ENCODE measurements at places on chromosomes 3 and 15.

GRCh38 chr3:122094125-122094524 is 39.0 kb downstream of the CD86 start:
- DNase-seq = no peak

GRCh38 chr3:121648219-121648958 is 12.3 kb downstream of the HCLS1 start:
- no peak for DNase-seq

GRCh38 chr3:62662677-62663076 is 212.5 kb downstream of the CADPS start:
- DNase-seq = no peak

DNA sequence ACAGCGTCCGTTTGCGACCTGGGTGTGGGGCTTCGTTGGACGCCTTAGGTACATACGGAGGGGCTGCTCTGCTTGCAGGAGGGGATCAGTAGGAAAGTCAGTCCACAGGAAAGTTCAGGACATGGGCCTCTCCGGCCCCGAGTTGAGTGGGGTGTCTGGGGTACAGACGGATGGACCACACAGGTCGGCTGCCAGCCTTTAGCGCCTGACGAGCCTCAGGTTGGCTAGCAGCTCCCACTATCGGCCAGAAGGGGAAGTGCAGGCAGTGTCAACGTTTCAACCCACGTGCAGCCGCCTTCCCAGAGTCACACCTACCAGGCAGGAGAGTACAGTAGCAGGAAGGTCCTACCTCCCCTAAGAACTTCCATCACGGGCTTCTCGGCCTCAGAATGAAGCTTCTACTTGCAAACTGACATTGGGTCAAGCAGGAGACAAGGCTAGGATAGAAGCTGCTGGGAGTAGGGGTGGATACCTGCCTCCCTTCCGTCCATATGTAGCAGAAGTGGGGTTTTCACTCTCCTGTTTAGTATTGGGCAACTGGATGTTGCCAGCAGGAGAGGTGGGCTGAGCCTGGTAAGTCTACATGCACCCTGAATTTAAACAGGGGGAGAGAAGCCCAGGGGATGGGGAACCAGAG is 1.8 kb upstream of the SCN5A start:
- peak; percentile 57 for DNase-seq
